ENCODE measurements at places on chromosomes 11 and 22.

GRCh38 chr11:111776398-111777093, 10.4 kb upstream of the PPP2R1B start:
- DNase-seq: no peak

DNA sequence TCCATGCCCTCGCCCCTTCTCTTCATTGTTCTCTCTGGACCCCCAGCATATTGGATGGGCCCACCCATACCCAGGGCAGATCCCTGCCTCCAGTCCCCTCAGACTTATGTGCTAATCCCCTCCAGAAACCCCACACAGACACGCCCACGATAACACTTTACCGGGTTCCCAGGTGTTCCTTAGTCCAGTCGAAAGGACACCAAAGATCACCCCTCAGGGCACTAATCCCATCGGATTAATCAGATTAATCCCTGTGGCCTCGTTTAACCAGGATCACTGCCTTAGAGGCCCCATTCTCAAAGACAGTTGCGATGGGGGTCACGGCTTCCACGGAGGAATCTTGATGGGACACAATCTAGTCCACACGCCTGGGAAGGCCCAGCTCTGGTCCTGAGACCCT, 80.8 kb downstream of the SHANK2 start:
- no peak for DNase-seq

GRCh38 chr22:23984430-23984829, 4.5 kb downstream of the GSTT2 start:
- DNase-seq: no peak

- DNase-seq: no peak
Observed at GRCh38 chr11:2942872-2943710, 13.9 kb upstream of the PHLDA2 start.

DNA sequence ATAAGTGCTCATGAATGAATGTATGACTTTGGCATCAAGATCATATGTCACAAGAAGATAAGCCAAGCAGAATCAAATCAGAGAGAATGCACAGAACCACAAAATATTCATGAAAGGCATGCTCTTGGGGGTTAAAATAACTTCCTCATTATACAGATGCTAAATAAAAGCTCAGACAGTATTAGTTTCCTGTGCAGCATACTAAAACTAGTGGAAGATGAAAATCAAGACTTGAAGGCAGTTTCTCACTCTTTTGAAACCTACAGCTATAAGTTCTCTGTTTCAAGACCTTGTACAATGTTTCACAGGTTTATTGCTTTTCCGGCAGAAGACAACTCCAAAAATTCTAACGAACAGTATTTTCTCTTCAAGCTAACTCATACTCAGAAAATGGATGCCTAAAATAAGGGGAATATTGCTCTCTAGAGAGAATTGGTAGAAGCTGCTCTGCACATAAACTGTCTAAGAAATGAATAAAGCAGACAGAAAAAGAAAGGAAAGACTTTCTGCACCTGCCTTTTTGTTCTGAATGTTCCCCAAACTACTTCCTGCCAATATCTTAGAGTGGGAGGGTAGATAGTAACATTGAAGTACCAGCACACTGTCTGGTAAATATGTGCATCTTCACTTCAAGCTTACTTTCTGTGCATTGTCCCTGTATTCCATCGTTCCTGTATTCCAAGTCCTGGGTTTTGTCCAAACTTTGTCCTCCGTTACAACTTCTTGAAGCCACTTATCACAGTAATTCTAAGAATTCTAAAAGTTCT, 639.4 kb upstream of the FAT3 start:
- no peak for DNase-seq
